Activated T-cell treated with anti-CD3 and anti-CD28 coated beads, Interleukin-2, amount 50 U/mL, for 72 hours (primary cell): ENCODE measurements at places on chromosomes 3 and 15.
A peak's percentile ranks its signal among the peaks of the same experiment; 100 is the strongest.

DNA sequence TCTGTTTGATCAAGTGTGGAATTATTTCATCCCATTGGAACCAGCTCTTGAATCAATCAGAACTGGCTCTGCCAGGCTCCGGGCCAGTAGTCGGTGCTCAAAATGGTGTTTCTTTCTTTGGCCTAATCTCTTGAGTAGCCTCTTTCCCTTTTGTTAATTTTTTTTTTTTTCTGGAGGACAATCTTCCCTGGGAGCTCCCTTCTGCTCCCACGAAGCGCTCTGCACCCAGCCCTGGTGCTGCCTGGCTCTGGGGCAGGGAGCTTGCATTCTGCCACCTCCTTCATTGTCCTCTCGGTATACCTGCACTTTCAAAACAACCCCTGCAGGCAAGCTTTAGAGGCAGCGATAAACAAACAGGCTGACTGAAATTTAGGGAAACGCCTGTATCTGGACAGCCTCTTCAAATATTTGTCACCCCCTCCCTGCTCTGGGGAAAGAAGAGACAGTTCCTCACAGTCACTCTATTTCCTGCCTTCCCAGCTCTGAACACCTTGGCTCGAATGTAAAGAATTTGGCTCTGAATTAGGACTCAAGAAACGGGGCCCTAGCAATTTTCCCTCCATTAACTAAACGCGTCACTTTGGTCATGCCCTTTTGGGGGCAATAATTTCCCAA lies 1.1 kb upstream of the THSD4 start:
- DNase-seq, result no peak

DNA sequence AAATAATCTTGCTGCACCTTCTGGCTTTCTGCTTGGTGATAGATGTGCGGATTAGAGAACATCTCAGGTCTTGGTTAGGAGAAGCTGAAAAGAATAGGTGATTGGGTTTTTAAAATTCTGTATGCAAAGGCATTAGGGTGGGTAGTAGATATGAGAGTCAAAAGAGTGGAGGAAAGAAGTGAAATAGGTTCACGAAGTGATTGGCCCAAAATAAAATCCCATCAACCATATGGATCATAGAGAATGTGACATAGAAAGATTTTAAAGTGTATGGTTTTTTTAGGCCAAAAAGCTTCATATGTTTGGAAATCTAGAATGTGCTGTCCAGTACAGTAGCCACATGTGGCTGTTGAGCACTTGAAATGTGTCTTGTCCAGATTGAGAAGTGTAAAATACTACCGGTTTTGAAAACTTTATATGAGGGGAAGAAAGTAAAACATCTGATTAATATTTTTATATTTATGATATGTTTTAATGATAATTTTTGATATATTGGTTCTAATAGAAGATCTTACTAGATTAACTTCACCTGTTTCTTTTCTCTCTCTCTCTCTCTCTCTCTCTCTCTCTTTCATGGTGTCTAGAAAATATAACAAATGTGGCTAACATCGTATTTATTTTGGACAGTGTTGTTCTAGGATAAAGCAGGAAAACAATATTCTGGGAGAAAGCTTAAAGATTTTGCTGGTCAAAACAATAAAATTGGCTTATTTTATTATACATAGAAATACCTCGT lies 2.9 kb downstream of the MBNL1 start:
- no peak for DNase-seq

- DNase-seq, result no peak
Measured at GRCh38 chr15:55151631-55152030, 45.1 kb downstream of the RSL24D1 start.

GRCh38 chr15:26892182-26892518 lies 25.3 kb downstream of the GABRA5 start:
- no peak for DNase-seq

GRCh38 chr15:93520206-93520605 lies 431.2 kb upstream of the RGMA start:
- DNase-seq, result no peak

DNA sequence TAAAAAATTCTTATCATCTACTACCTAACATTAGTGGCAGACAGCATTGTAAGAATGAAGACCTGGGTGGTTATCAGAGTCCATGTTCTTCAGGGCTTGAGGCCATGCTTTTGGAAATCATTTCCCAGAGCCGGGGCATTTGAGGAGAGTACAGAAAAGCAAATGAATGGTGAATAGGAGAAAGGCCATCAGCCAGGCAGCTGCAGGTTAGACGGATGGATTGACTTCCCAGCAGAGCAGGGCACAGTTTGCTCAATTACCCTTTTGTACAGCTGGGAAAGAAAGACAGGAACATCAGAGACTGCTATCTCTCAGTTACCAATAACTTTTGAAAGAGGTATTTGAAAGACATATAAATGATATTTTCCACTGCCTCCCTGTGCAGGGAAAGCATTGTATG lies 135.6 kb downstream of the ALCAM start:
- DNase-seq, result no peak

DNA sequence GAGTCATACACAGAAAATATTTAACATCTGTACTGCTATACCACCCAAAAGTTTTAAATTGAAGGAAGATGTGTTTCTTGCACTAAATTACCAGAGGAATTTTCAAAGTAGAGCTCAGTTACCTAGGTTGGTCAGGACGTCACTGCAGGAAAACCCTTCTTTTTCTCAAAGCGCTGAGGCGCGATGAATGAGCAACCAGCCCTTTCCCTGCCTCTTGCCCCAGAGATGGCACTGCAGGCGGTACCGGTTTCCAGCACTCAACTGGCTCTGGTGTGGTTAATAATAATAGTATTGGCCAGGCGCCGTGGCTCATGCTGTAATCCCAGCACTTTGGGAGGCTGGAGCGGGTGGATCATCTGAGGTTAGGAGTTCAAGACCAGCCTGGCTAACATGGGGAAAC lies 49.3 kb downstream of the HES1 start:
- no peak for DNase-seq

GRCh38 chr3:80285388-80285787 lies 517.6 kb upstream of the ROBO1 start:
- no peak for DNase-seq

- no peak for DNase-seq
Measured at GRCh38 chr3:25897019-25897418, 107.1 kb downstream of the OXSM start.

DNA sequence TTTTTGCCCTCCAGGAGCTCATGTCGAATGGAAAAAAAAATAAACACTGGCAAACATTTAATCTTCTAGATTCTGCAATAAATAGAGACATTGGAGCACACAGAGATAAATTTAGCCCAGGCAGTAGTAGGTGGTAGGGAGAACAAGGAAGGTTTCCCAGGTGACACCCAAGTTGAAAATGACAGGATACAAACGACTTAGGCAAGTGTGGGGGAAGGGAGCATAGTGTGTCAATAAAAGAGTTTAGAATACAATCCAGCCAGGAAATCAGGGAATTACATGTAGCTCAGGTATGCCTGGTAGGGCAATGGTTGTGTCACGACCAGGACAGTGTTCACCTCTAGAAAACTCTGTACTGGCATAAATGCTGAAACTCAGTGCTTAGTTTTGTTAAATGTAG lies 364.6 kb upstream of the AGTR1 start:
- no peak for DNase-seq

DNA sequence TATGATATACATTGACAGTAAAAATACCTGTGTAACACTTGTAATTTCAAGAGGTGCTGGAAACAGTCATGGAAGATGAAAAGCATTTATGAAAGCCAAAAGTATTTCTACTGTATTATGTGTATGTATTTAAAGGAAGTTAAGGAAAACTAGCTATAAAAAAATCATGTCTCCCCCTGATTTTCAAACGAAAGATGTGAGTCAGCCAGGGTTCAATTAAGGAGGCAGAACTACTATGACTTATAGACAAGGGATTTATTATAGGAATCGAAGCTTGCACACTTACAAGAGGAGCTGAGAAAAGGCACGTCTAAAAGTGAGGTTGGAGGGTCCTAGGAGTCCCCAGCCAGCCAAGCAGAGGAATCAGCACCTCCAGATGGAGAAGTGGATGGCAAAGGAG lies 119.4 kb downstream of the SUCLG2 start:
- no peak for DNase-seq

DNA sequence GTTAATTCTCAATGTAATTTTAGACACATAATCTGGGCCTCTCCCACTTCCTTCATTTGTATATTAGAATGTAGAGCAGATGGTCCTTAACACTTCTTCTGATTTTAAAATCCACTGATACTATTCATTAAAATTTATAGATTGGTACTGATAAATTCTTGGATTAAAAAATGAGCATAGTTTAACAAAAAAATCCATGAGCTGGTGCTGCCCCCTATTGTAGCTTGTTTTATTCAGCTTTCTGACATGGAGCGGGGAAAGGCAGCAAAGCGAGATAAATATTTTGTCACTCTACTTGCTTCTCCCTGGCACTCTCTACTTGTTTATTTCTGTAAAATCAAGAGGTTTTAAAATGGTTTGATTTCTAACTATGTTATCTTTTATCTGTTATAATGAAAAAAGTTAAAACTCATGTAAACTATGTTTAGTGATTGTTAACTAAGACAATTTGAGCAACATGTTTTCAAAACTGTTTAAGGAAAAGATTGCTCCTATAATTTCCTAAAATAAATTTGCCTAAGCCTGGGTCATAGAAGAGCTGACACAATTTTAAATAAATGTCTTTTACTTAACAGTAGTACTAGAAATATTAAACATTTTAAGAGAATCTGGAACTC lies 26.5 kb upstream of the PLOD2 start:
- no peak for DNase-seq

DNA sequence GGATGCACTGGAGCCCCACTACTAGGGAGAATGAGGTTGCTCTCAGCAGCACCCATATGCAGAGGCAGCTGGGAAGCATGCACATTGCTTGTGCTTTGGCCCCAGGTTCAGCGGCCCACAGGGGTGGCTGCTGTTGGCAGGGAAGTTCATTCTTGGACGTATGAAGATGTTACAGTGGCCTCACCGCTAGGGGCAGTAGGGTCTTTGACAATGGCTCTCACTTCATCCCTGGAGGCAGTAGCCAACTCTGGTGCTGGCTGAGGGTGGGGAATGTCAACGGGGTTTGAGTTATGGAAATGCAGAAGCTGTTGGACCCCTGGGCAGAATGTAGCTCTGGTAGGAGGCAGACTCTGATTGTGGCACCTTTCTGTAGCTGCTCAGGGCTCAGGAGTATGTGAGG lies 279.9 kb downstream of the SCAPER start:
- no peak for DNase-seq

DNA sequence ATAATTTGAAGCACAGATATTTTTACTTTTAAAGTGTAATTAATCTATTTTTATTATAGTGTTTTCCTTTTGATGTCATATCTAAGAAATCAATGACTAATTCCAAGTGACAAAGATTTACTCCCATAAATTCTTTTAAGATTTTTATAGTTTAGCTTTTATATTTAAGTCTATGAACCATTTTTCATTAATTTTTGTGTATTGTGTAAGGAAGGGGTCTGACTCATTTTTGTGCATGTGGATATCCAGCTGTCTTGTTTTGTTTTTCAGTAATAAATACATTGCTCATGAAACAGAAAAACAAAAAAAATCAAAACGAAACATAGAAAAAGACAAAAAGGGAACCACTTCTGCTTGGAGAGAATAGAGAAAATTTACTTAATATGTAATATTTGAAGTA lies 145.1 kb downstream of the EPHA6 start:
- no peak for DNase-seq

DNA sequence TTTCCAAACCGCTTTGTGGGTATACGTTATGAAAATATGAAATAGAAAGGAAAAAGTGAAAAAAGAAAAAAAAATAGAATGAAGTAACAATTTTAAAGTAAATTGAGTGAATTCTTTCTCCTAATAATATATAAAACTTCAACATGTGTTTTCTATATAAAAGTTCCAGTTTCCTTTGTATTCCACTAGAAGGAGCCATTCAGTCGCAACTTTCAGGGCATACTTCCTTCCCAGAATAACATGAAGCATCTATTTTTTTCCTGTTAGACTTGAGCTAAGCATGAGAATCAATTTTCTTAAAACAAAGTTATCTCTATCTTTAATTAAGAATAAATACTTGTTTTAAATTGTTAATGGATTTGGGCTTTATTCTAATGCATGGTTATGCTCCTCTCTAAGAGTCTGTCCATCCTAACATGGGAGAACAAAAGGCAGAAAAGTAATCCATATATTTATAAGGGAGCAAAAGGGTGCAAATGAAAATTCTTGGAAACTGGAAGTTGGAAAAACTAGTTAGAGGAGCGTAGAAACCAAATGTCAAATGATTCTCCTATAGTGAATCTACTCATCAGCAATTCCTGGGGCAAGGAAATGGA lies 16.0 kb upstream of the VGLL3 start:
- no peak for DNase-seq

- peak; percentile 35 for DNase-seq
Measured at GRCh38 chr3:155553780-155554179, 191.1 kb downstream of the PLCH1 start.

DNA sequence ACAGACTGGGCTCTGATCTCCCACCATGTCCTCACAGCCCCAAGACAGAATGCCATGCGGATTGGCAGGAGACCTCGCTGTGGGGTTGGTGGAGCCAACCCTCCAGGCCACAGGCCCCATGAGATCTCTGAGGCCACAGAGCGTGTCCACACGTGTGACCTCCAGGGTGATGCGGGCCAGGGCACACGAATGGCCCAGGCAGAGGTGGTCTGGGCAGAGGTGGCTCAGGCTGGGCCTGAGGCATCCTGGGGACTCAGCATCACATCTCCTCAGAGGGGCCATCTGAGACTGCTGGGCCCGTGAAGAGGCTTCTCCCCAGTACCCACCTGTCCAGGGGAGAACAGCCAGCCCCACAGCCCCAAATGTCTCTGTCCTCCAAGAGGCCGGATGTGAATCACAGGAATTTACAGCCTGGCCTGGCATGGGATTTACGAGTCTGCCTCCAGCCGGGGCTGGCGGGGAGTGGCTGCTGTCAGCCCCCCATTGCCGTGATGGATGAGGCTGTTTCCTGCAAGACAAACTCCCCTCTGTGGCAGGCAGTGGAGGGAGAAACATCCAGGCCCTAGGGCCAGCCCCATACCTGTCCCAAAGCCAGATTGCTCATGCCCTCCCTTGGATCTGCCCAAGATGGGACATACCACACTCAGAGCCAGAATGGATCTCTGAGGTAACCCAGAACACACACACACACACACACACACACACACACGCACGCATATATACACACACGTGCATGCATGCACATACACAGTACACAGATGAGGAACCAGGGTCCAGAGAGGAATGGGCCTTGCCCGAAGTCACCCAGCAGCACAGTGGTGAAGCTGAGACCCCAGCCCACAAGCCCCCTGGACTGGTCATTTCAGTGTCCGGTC lies 208.3 kb downstream of the TBC1D2B start:
- no peak for DNase-seq

DNA sequence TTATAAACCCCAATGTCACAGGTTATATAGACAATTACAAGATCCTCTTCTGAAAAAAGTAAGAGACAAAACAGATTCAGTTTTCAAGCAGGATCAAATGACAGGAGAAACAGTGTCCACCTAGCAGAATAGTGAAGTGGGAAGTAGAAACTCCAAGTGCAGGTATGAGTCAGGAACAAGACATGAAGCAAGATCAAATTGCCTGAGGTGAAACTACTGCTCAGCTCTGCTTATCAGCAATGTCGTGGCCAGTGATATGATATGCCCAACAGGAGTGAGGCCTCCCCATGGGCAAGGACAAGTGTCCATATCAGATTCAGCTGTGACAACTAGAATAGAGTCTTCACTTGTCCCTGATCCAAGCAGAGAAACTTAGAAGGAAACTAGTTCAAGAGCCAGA lies 100.0 kb downstream of the ZMAT3 start:
- DNase-seq, result no peak
